ENCODE measurements at places on chromosomes 13 and 19.

DNA sequence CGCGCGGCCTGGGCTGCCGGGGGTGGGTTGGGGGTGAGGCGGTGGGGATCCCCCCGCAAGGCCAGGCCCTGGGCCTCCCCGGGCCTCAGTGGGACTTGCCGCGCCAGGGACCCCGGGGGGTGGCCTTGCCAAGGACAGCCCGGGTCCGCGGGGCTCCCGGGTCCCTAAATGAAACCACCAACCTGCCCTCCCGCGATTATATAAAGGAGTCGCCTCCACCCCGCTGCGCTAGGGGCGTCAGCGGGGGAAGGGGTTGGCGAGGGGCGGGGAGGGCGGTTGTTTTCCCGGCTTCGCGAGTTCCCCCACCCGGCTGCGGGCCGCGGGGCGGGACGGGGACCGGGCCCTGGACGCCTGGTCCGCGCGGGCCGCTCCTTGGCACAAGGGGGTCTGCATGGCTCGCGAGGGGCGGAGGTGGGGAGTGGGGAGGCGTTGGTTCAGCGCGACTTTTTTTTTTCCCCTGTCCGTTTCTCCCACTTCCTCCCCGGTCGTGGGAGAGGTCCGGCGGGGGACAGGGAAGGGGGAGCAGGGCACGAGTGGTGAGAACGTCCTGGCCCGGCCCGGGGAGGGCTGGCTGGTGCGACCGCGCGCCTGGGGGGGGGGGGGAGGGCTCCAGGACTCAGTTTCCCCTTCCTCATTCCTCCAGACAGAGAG lies 822 bp upstream of the ZBTB7A start:
- no peak for DNase-seq

DNA sequence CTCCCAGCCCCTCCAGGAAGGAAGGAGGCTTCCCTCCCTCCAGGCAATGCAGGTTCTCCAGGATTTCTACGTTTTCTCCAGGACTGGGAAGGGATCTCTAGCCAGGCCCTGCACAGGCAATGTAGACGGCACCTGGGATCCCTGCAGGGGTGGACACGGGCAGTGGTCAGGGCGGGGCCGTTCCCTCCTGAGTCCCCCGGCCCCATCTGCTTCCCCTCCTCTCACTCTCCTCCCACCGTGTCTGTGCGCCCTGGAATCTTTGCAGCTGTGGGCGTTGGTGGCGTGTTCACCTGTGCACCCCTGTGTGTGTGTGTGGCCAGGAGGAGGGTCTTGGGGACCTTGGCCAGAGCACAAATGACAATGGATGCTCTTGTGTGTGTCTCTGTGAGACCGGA lies 10.0 kb downstream of the NRTN start:
- no peak for DNase-seq

DNA sequence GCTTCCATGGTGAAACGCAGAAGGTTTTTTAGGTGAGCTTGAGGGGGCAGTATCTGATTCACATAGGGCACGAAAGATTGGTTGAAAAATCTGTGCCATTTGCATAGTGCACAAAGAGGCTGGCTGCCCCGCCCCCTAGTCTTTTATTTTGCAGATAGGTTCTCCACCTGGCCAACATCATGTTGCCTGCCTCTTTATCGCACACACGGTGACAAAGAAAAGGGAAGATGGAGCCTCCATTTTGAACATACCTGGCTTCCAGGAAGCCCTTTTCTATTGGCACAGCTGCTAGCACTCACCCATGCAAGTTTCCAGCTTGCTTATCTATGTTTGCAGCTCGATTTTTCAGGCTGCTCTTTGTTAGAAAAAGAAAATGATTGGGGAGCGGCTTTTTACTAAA lies 316.2 kb upstream of the KLHL1 start:
- no peak for DNase-seq

DNA sequence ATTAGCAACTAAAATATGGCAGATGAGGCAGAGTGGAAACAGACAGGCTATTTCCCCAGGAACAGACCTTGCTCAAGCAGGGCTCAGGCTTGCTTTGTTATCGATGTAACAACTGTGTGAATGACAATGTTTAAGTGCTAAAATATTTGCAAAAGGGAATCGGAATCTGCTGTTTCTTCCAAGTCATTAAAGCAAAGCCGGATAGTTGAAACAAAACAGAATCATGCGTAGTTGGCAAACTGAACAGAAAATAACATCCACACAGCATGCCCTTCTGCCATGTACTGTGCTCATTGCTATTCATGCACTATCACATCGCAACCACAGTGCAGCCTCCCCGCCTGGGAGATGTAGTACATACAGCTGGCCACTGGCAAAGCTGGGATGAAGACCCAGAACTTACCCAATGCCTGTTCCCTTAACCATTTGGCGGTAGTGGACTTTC lies 799.1 kb downstream of the DIAPH3 start:
- DNase-seq = no peak

GRCh38 chr13:23356368-23356767 lies 77.1 kb downstream of the SACS start:
- no peak for DNase-seq

GRCh38 chr13:25948910-25949309 lies 102.9 kb downstream of the SHISA2 start:
- no peak for DNase-seq

- DNase-seq = no peak
Measured at GRCh38 chr19:12834976-12835757, 788 bp upstream of the RTBDN start.

- no peak for DNase-seq
Measured at GRCh38 chr19:18832306-18833140, 764 bp downstream of the UPF1 start.
